Uterus (tissue), 4 donors: ENCODE measurements at places on chromosomes 4 and X.

DNA sequence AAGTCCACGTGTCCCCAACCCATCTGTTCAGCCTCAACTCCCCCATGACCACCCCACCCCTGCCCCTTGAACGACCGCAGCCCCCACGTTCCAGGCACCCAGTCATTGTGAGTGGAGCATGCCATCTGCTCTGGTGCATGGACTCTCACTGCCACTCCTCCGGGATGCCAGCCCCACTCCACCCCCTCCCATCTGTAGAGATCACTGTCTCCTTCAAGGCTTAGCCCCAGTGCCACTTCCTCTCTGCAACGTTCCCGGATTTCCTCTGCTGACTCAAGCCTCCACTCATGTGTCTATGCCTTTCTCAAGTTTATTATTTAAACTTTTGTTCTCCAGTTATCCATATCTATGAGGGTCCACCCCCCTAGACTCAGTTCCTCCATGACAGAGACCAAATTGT is 54.0 kb downstream of the MAML3 start:
- H3K27ac ChIP-seq: peak overlapping the region; percentile 12
- no peak for DNase-seq
- no peaks in the 10 kb centered on the region for H3K27me3 ChIP-seq
- no peaks in the 10 kb centered on the region for H3K4me1 ChIP-seq
- H3K36me3 ChIP-seq: no peaks in the 10 kb centered on the region
- H3K4me3 ChIP-seq: no peak overlapping the region

DNA sequence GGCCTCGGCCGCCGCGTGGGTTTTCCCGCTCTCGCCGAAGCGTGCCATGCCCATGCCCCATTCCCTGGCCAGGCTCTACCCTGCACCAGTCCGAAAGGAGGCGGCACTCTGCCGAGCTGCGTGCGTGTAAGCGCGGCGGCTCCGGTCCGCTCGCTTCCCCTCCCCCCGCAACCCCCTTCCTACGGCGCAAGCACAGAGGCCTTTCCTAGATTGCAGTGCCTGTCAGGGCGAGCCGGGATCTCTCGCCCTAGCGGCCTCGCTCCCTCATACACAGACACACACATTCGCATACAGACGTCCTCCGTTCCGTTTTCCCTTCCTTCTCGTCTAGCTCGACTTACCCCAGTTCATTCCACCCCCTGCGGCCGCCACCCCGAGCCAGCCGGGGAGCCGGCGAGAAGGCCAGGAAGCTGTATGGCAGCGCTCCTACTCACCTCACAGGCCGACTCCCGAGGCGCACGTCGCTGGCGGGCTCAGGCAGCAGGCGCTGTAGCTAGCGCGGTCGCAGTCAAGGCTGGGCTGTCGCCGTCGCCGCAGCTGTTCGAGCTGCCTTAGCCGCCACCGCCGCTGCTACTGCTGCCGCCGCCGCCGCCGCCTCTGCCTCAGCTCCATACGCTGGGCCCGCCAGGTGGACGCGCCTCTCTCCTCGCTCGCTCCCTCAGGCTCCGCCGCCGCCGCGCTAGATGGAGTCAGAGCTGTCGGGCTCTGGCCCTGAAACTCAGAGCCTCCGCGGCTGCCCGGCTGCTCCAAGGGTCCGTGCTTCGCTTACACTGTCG is 615 bp downstream of the NEXMIF start:
- no peaks in the 10 kb centered on the region for H3K27me3 ChIP-seq
- peak overlapping the region; percentile 42 for H3K4me3 ChIP-seq
- DNase-seq: peak; percentile 35
- H3K27ac ChIP-seq: peak overlapping the region; percentile 78
- no peaks in the 10 kb centered on the region for H3K4me1 ChIP-seq
- H3K36me3 ChIP-seq: no peaks in the 10 kb centered on the region

DNA sequence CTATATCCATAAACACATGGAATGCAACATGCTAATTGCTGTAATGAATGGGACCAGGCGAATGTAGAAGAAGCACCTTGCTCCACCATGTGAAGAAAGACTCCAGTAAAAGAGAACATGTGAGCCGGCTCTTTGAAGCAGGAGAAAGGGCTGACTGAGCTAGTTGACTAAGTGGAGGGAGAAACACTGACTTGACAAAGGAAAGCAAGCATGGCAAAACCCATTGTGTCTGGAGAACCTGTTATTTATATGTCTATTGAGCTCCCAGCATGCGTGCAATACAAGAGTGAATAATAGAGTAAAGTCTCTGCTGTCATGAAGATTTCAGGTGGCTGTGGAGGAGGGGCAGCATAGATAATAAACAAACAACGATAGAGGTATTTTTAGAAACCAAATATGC is 559.9 kb downstream of the RAB28 start:
- no peaks in the 10 kb centered on the region for H3K4me1 ChIP-seq
- H3K4me3 ChIP-seq: no peak overlapping the region
- no peak for DNase-seq

DNA sequence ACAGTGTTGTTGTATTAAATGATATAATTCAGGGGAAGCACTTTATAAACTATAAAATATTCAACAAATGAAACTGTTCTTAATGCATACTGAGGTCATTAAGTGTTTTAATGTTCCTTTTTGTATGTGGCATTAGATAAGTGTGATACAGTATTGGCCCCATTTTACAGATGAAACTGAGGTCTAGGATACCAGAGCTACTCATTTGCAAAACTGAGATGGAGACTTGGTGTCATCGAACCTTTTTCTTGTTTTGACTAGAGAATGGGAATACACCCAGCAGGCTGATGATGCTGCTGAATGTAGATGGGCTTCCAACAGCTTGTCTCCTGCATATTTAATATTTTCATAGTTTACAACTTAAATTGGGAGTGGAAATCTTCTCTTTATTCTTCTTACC is 34.6 kb downstream of the TAF1 start:
- no peak overlapping the region for H3K27ac ChIP-seq
- H3K36me3 ChIP-seq: no peaks in the 10 kb centered on the region
- H3K4me1 ChIP-seq: no peaks in the 10 kb centered on the region
- no peak overlapping the region for H3K4me3 ChIP-seq

DNA sequence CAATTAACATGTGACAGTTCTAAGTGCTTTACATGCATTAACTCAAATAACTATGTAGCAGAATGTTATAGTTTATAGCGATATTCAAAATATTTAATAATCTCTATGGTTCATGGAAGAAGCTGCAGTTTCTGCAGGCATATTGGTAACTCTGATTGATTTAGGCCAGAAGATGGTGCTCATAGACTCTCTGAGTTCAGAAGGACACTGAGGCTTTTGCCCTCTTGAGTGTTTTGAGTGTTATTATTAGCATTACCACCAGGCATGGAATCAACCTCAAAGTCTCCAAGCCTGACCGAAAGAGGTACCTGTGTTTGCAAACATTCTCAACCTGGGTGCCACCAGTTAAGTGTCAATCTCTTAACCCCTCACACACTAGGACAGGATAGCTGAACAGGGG is 792.3 kb upstream of the PCDH7 start:
- no peaks in the 10 kb centered on the region for H3K27me3 ChIP-seq
- DNase-seq: no peak
- H3K36me3 ChIP-seq: no peaks in the 10 kb centered on the region
- H3K4me3 ChIP-seq: no peak overlapping the region

- H3K4me3 ChIP-seq: no peak overlapping the region
- no peak overlapping the region for H3K27ac ChIP-seq
- no peak for DNase-seq
- H3K4me1 ChIP-seq: no peaks in the 10 kb centered on the region
- no peaks in the 10 kb centered on the region for H3K36me3 ChIP-seq
Measured at GRCh38 chr4:181432335-181432734, 810.9 kb upstream of the TENM3 start.

- H3K27ac ChIP-seq: no peak overlapping the region
- H3K4me1 ChIP-seq: no peaks in the 10 kb centered on the region
- H3K27me3 ChIP-seq: no peaks in the 10 kb centered on the region
- H3K36me3 ChIP-seq: no peaks in the 10 kb centered on the region
- H3K4me3 ChIP-seq: no peak overlapping the region
- no peak for DNase-seq
Measured at GRCh38 chrX:10168226-10168625, 11.5 kb downstream of the CLCN4 start.

- no peaks in the 10 kb centered on the region for H3K4me1 ChIP-seq
- H3K4me3 ChIP-seq: no peak overlapping the region
- no peaks in the 10 kb centered on the region for H3K27me3 ChIP-seq
- peak; percentile 74 for DNase-seq
Measured at GRCh38 chrX:40402831-40403533, 177.8 kb upstream of the ATP6AP2 start.
